ENCODE measurements at places on chromosomes 3 and 15.
A peak's percentile ranks its signal among the peaks of the same experiment; 100 is the strongest.

DNA sequence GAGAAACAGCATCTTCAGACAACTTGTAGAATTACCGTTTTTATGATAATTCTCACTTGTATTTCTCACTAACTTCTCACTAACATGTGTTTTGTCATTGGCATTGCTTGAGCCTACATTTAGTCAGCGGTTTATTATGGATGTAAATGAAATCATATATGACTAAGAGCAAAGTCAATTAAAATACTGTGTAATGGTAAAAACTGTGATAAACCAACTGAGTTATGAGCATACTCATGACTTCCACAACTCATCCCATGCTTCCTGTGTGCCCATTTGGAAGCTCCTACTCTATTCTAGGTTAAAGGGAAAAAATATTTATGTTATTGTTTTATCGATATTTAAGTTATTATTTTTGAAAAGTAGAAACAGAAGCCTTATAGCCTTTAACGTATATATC is 12.8 kb downstream of the PXK start:
- DNase-seq: no peak

GRCh38 chr3:88291486-88291885 is 141.7 kb downstream of the C3orf38 start:
- no peak for DNase-seq

DNA sequence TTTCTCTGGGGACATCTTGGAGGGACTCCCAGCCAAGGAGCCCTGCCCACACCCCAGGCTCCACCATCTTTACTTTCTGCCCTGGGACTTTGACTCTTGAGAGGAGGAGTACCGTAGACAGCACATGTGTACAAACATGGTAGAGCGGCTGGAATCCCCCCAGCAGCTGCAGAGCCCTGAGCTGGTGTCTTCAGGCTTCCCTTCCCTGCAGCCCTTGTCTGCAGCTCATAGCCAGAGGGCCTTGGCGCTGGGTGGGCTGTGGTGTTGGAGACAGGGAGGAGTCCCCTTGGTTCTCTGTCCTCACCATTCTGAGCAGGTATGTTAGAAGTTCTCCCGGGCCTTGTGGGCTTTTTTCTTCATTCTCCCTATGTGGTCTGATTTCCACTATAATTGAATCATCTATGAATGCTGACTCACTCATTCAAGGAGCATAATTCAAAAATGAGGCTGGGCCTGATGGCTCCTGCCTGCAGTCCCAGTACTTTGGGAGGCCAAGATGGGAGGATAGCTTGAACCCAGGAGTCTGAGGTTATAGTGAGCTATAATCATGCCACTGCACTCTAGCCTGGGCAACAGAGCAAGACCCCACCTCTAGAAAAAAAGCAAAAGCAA is 97.8 kb upstream of the MEF2A start:
- DNase-seq: no peak

GRCh38 chr3:118055381-118055780 is 979.3 kb downstream of the IGSF11 start:
- DNase-seq: no peak

- DNase-seq: no peak
These were observed 3.0 kb downstream of the MYL3 start for GRCh38 chr3:46860017-46860809.

GRCh38 chr3:22441711-22442110 is 690.7 kb upstream of the ZNF385D start:
- no peak for DNase-seq

DNA sequence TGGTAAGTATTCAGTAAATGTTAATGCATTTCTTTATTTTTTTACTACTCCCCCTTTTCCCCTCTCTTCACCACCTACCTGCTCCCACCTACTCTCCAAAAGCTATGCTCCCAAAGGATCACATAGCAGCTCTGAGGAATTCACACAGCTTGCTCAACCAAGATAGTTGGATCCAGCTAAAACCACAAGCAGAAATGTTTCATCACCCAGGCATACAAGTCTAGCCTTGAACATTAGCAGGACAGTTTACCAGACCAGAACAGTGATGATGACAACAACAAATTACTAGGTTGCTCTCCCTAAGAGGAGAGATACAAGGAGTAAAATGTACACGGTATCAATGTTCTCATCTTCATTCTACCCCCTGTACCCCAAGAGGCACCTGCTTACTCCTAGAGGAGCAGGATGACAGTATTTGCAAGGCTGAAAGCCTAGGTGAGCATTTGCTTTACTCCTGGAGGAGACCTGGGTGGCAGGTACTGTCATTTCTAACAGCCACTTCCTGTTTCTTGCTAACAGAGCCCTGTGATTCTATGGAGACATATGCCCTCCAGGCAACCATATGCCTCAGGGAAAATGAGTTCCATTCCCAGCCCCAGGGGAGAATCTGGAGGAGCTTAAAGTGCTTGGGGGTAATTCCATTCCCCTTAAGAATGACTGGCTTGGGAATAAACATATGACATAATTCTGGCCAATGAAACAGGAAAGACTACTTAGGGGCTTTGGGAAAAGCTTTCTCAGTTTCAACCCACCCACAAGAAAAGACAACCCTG is 237.5 kb downstream of the NTRK3 start:
- no peak for DNase-seq

DNA sequence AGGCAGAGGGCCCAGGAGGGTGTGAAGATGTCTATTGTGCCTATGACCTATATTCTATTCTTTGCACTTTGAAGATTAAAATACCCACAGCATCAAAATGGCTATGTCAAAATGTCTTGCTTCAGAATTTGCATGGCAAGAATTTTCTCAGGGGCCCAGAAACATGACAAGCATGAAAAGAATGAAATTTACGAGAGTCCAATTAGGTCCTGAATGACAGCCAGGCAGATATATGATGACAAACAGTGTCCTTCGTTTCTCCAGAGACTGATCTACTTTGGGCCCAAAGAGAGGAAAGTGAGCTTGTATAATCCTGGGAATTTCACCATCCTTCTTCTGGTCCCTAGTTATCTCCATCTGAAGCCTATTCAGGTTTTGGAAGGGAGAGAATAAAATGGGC is 609.9 kb downstream of the FHIT start:
- no peak for DNase-seq

DNA sequence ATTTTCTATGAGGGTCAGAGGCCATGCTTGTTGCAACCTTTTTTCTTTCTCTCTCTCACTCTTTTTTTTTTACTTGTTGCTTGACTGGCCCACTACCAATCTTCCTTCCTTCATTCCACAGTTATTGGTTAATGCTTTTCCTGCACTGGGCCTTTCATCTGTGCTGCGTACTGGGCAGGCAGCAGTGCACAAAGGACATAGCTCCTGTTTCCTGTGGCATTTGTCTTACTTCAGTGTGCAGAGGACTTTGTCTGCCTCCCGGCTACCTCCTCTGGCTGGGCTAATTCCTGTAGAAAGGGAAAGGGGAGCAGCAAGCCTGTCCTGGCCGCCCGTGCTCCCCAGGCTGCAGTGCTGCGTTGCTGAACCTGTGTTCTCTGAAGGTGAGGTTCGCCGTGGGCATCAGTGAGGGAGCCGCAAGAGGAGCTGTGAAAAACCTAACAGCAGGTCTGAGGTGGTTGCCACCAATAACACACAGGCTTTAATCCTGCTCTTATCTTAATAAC is 93.7 kb upstream of the RGMA start:
- no peak for DNase-seq

GRCh38 chr15:67116742-67117141 is 51.3 kb downstream of the SMAD3 start:
- DNase-seq: no peak

DNA sequence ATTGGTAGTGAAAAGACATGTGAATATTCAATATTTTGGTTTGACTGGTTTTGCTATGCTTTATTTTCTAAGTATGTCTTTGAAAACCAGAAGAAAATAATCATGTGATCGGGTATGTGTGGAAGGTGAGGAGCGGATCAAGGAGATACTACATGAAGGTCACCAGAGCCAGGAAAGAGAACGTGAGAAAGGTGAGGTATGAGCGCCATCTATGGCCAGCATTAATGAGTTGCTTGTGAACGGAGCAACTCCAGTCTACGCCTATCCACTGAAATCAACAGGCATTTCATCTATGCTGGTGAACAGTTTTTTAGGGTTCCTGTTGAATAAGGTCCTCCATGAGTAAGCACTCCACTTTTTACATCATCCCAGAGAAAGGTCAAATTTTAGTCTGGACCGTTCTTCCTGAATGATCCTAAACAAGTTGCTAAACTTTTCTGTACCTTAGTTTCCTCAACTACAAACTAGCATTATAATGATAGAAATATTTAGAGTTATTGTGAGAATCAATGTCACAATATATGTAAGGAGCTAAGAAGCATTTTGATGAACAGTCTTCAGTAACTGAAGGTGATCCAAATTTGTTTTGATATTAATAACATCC is 1435.2 kb upstream of the CADM2 start:
- DNase-seq: peak; percentile 29

DNA sequence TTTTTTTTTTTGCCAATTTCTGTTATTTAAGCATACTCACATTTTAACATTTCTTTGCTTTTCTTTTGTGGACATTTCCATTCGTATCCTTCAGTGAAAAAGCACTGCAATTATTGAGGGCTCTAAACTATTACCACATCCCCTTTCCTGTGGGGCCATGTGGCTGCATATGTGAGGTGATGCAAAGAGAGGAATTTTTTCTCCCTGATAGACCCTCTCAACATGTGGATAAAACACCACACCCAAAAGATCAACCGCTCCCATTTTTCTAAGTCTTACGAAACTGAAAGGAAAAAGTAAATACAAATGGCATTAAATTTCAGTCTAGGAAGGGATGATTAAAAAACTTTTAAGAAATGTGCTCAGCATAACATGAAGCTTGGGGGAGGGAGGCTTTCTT is 68.8 kb downstream of the DNAJC13 start:
- no peak for DNase-seq

DNA sequence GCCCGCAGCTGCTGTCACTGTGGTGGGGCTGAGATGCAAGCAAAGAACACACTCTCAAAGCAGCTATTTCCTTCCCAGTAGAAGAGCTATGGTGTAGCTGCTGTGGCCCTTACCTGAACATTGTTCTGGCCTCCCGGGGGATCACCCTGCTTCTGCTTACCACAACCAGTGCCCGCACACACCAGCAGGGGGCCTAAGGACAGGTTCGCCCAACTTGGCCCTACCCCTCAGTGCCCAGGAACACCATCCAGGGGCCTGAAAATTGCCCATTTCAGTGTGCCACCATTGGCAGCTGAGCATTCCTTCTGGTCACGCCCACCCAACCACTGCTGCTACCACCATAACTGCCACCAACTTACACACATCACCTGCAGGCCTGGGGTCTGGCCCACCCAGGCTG is 113.0 kb downstream of the TP63 start:
- DNase-seq: no peak
